Right kidney (tissue), 9 donors: ENCODE measurements at places on chromosomes 2 and 18.

- DNase-seq: no peak
Measured at GRCh38 chr2:47177043-47177565, 22.0 kb upstream of the STPG4 start.

- no peak for DNase-seq
Measured at GRCh38 chr2:215880970-215881369, 132.4 kb downstream of the MREG start.

GRCh38 chr2:98492441-98492840 is 47.8 kb downstream of the INPP4A start:
- no peak for DNase-seq

- no peak for DNase-seq
Measured at GRCh38 chr18:11657554-11657953, 31.5 kb upstream of the GNAL start.

- no peak for DNase-seq
Measured at GRCh38 chr2:230975927-230976326, 20.0 kb upstream of the SPATA3 start.

- no peak for DNase-seq
Measured at GRCh38 chr2:102050854-102051391, 59.2 kb downstream of the IL1R2 start.

- DNase-seq: no peak
Measured at GRCh38 chr2:240604939-240605716, 18.6 kb downstream of the CAPN10 start.

GRCh38 chr18:76564117-76564516 is 69.1 kb upstream of the ZNF516 start:
- DNase-seq: no peak

- DNase-seq: no peak
Measured at GRCh38 chr2:72974436-72974754, 57.1 kb downstream of the EMX1 start.

- DNase-seq: no peak
Measured at GRCh38 chr2:99608861-99609260, 119.0 kb upstream of the REV1 start.

GRCh38 chr2:654896-655295 is 22.3 kb downstream of the TMEM18 start:
- DNase-seq: no peak

GRCh38 chr2:27201675-27202074 is 10.2 kb upstream of the ATRAID start:
- no peak for DNase-seq

DNA sequence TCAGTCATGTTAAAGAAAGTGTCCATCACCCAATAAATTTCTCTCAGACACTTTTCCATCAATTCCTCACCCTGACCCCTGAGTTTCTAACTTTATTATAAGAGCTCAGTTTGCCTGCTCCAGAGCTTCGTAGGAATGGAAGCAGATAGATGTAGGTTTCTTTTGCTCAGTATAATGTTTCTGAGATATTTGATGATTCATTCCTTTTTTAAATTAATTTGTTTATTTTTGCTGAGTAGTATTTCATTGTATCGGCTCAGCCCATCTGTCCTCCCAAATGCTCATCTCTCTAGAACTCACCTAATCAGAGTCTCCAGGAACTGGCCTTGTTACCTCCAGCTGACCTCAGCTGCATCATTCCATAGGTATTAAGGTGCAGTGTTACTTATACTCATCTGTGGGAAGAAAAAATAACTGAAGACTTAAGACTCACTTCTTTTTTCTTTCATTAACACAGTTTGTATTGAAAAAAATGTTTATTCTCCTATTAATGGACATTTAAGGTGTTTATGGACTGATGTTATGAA is 11.9 kb upstream of the BCL2L11 start:
- no peak for DNase-seq

DNA sequence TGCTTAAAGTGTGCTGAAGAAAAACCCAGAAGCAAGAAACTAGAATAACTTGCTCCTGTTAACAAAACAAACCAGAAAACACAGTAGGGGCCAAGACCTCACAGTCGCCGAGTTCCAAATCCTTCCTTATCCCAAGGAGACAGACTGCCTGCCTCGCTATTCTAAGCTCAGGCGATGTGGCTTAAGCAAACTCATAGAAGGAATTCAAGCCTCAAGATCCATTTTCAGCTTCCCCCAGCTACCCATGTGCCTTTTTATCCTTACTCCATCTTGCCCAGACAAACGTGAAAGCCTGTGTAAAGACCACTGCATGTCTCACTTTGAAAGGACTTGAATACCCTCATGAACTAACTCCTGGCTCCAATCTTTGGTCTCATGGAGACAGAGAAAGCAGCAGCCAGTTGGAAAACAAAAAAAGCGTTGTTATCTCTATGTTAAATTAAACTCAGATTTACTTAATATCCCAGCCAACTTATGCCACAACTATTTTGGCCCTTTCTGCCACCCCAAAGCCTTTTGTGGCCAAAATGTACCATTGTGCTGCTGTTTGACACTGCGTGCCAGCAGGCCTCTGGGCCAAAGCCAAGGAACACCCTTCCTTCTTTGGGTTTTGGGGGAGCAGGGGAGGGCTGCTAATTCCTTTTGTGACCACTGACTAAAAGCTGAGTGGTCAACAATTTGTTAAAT is 123.2 kb upstream of the FZD5 start:
- DNase-seq: no peak

DNA sequence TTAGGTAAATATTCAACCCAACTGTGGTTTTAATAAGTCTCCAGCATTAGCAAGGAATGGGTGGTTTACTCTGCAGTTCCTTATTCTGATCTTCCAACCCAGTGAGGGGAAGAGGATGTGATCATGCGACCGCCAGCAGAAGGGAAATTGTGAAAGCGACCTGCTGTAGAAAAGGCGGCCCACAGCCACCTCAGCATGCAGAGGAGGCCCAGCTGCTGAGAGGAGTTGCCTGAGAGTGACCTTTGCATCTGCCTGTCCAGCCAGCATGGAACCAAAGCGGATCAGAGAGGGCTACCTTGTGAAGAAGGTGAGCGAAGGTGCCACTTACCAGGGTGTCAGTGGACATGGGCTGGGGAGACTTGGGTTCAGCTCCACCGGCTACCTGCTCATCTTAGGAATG is at the start of gene PLEK:
Gene PLEK, plus strand, starts transcription at position 196 of the 400 bp plus-strand sequence. Its CDS starts 70 bp downstream, at position 266.
- DNase-seq: no peak

- no peak for DNase-seq
Measured at GRCh38 chr2:39158351-39158750, 37.5 kb upstream of the SOS1 start.

GRCh38 chr2:58532641-58533040 is 291.5 kb upstream of the FANCL start:
- no peak for DNase-seq

GRCh38 chr2:73503992-73504570 is 118.4 kb downstream of the ALMS1 start:
- no peak for DNase-seq

DNA sequence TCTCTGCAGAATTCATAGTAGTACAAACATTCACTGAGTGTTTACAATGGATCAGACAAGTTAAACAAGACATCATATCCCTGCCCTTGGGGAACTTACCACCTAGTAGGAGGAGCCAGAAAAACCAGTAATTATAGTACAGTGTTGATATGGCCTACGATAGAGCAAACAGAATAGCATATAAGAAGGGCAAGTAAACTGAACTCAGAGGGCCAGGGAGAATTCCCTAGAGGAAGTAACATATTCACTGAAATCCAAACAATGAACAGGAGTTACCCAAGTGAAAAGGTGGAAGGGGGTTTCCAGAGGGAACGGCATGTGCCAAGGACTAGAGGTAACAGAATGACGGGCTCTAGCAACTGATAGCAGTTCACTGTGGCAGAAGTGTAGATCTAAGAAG is 34.1 kb downstream of the NHEJ1 start:
- no peak for DNase-seq

DNA sequence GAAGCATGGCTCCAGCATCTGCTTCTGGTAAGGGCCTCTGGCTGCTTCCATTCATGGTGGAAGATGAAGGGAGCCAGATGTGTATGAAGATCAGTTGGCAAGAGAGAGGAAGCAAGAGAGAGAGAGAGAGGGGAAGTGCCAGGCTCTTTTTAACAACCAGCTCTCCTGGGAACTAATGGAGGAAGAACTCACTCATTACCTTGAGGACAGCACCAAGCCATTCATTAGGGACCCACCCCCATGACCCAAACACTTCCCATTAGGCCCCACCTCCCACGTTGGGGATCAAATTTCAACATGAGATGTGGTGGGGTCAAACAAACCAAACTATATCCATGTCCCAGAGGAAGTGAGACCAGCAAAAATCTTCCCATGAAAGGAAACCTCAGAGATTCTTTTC is 124.8 kb upstream of the SIX2 start:
- DNase-seq: no peak

GRCh38 chr18:37381554-37381953 is 184.0 kb downstream of the CELF4 start:
- no peak for DNase-seq

GRCh38 chr18:62586781-62587487 is 64.1 kb downstream of the ZCCHC2 start:
- no peak for DNase-seq

- DNase-seq: no peak
Measured at GRCh38 chr18:74146756-74147155, 878 bp downstream of the FBXO15 start.

- peak; percentile 77 for DNase-seq
Measured at GRCh38 chr2:66439812-66440542, 5.1 kb downstream of the MEIS1 start.

DNA sequence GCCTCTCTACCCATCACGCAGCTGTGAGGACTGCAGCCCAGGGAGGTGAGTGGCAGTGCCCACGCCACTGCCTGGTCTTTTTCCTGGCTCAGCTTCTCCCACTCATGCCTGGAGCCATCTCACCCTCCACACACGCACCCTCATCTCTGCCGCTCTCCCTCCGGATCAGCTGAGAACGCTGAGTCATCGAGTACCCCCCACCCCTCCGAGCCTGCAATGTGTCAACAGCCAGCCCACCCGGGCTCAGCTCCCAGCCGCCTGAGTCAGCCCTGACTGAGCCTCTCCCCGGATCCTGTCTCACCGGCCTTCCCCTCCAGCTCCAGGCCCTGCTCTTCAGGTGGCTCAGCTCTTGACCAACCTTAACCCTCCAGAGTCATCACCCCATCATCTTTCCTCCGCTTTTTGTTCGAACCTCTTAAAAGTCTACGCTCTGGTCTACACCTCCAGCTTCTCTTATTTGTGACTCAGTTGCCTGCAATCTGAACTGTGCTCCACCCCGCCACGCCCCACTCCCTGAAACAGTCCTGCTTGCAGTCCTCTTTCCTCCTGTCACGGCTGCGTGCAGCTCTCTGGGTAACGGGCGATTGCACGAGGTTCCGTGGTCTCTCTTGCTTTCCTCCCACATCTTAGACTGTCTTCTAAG is 94.4 kb upstream of the ASAP2 start:
- no peak for DNase-seq

GRCh38 chr2:162926501-162926900 is 87.9 kb upstream of the KCNH7 start:
- DNase-seq: no peak

GRCh38 chr2:230866756-230867523 is 2.2 kb downstream of the ITM2C start:
- no peak for DNase-seq

DNA sequence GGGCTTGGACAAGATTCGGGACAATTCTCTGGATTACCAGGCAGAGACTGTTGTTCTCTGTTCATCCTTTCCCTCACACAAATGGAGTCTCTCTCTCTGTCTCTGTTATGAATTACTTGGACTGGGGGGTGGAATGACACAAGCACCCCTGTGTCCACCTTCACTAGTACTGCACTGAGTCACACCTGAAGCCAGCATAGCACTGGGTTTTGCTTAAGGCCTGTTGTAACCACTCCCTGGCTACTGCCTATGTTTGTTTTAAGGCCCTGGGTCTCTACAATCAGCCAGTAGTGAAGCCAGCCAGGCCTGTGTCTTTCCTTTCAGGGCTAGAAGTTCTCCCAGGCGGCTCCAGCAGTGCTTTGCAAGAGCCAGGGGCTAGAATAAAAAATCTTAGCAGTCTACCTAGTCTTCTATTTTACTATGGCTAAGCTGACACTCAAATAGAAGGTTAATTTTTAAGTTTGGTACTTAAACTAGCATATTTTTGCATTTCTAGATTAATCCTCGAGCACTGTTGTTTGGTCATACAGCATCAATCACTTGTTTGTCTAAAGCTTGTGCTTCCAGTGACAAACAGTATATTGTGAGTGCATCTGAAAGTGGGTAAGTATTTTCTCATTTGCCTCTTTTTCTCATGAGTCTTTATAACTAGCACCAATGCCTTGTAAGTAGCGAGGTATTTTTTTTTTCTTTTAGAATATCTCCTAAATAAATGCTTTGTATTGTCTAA is 27.8 kb downstream of the WDR7 start:
- DNase-seq: no peak

DNA sequence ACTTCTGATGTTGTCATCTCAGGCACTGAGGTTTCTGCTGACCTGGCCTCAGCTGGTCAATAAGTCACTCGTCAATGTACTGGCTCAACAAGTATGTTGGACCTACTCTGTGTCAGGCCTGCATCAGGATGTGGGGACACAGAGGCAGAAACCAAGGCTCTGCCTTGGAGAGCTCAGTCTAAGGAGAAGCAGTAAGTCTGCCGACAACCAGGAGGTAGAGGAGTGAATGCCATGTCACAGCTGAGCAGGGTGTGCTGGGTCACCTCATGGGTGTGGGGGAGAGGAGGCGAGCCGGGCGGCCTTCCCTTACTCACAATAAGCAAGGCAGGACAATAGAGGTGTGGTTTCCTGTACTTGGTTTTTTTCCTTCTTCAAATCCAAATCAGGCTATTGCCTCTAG is 75.8 kb downstream of the COLEC12 start:
- peak; percentile 33 for DNase-seq

DNA sequence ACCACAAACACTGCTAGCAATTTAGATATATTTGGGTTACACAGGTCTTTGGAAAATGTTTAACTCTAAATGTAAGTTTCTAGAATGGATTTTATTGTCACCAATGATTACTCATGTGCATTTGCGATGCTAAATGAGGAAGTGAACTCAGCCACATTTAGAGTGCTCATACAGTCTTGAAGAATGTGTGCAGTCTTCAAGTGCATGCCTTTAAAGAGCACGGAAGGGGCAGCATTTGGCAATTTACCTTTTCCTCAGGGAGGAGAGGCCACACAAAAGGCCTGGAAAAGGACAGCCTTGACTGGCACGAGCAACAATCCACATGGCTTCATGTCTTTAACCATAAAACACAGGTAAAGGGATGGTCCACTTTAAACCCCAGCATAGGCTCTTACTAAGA is 78.5 kb upstream of the STK17B start:
- DNase-seq: no peak

GRCh38 chr2:73536133-73536840 is 105.9 kb downstream of the NAT8 start:
- DNase-seq: no peak

- no peak for DNase-seq
Measured at GRCh38 chr18:55731594-55732042, 143.6 kb upstream of the TCF4 start.

- DNase-seq: no peak
Measured at GRCh38 chr2:1371082-1371481, 42.2 kb upstream of the TPO start.

- no peak for DNase-seq
Measured at GRCh38 chr2:211955648-211956047, 583.0 kb downstream of the ERBB4 start.

DNA sequence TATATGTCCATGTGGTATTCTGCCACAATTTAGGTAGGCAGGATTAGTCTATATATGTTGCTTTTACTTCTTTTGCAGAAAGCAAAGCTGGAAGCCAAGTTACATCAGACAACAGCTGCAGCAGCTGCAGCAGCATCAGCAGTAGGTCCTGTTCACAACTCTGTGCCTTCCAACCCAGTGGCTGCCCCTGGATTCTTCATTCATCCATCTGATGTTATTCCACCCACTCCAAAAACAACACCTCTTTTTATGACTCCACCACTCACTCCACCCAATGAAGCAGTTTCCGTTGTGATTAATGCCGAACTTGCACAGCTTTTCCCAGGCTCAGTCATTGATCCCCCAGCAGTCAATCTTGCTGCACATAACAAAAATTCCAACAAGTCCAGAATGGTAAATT is 107.6 kb downstream of the BIRC6 start:
- no peak for DNase-seq
